WERI-Rb-1 (cell line): ENCODE measurements at places on chromosomes 7 and 10.

GRCh38 chr7:91243591-91244301 lies 20.5 kb upstream of the FZD1 start:
- DNase-seq, result no peak

DNA sequence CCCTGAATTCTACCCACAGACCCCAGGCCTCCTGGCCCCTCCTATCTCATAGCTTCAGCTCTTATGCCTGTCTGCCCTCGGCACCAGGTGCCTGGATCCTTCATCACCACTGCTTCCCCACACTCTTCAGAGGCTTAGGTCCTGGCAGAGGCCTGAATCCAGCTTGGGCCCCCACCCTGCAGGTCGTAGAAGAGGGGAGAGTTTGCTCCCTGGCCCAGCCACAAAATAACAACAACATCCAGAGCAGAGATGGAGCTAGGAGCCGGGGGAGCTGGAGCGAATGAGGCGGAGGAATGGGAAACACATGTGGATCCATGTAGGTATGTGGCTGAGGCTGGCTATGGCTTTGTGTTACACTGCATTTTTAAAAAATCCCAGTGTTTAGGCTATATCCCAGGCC lies 7.8 kb upstream of the OPN4 start:
- no peak for DNase-seq

GRCh38 chr10:4541292-4541691 lies 284.7 kb upstream of the AKR1E2 start:
- no peak for DNase-seq

DNA sequence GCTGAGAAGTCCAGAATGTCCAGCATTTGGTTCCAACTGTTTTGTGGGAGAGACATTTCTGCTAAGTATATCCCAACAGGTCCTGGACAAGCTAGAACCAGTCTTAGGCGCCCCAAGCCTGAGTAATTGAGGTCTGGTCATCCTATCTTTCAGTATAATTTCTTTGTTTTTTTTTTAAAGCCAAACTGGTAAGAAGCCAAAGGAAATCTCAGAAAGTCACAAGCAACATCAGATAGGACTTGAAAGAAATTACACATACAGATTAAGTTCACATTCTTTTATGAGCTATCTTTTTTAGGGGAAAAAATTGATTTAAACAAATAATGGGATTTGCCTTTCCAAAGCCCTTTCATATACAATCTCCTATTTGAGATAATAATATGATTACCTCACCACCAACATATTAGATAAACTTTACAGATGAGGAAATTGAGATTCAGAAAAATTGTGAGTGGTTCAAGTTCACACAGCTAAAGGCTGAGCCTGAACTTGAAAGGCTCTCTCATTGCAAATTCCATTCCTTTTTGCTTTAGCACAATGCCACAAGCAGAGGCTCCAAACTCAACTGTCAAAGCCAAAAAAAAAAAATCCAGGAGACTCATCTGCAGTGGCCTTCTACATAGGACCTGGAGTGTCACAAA lies 15.0 kb downstream of the PDLIM1 start:
- no peak for DNase-seq
